ENCODE measurements at places on chromosomes 16 and 17.

- no peak for DNase-seq
These were observed 105.8 kb downstream of the SNX29 start for GRCh38 chr16:12082226-12082887.

GRCh38 chr17:30226878-30227277 lies 8.6 kb downstream of the SLC6A4 start:
- DNase-seq: no peak

- DNase-seq: no peak
These were observed 1.4 kb downstream of the MMD start for GRCh38 chr17:55420067-55420775.

GRCh38 chr16:22732959-22733358 lies 81.0 kb upstream of the HS3ST2 start:
- no peak for DNase-seq

- no peak for DNase-seq
These were observed 43.4 kb downstream of the ZNF276 start for GRCh38 chr16:89764711-89765201.

GRCh38 chr16:80611930-80612327 lies 71.1 kb downstream of the DYNLRB2 start:
- no peak for DNase-seq

- no peak for DNase-seq
These were observed 23.8 kb downstream of the SHISA9 start for GRCh38 chr16:12925026-12925800.

DNA sequence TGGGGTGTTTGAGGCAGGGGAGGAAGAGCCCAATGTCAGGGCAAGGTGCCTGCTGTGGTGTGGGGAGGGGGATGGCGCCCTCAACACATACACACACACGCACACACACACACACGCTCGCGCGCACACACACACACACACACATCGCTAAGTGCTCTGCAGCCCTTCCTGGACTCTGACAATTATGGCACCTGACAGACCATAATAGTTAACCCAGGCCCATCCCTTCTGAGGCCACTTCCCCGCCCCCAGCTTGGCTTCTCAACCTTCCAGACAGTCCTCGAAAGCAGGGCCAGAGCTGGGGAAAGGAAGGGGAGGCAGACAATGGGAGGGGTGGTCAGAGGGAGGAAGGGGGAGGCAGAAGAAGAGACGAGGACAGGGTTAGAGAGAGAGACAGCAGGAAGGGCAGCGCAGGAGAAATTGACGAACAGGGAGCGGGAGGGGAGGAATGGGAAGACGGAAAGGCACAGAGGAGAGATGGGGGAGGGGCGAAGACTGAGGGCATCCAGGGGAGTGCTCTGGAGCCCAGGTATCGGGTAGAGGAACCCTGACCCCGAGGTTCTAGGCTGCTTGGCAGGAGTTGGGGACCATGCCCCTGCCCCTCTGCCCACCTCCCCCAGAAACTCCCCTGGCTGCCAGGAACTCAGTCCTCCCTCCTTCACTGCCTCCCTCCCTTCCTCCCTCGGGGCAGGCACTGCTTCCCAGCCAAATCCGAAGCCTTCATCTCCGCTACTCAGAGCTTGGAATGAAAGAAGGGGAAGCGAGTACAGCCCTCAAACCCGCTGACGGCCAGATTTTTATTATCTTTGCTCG lies 4.0 kb downstream of the SRCIN1 start:
- no peak for DNase-seq

GRCh38 chr16:52247737-52248136 lies 299.2 kb downstream of the TOX3 start:
- no peak for DNase-seq

GRCh38 chr16:31694461-31694860 lies 166.8 kb downstream of the AHSP start:
- DNase-seq: no peak

- no peak for DNase-seq
These were observed 10.2 kb downstream of the BAHCC1 start for GRCh38 chr17:81405411-81405872.

GRCh38 chr17:17682293-17682736 lies 1.1 kb downstream of the RAI1 start:
- DNase-seq: no peak

- no peak for DNase-seq
These were observed 273.4 kb downstream of the CEP112 start for GRCh38 chr17:65918500-65918899.

DNA sequence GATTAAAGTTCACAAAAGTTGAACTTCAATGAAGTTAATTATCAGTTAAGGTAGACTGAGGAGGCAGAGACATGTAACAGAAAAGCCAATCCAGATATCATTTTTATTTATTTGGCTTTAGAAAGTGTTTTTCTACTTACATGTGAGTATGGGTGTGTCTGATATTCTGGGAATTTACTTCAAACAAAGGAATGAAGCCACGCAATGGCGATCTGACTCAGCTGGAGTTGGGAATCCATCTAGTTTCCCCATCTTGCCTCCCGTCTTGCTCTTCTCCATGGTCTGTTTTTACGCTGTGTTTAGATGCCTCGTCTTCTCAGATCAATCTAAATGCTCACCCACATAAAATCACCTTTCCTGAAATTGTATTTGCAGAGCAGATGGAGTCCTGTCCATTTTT lies 1.7 kb upstream of the KCNJ16 start:
- peak; percentile 3 for DNase-seq

GRCh38 chr17:19264268-19264667 lies 27.1 kb downstream of the EPN2 start:
- DNase-seq: no peak

- no peak for DNase-seq
These were observed 15.4 kb upstream of the HOXB9 start for GRCh38 chr17:48641541-48642058.

GRCh38 chr17:82647593-82648164 lies 565 bp downstream of the WDR45B start:
- no peak for DNase-seq

DNA sequence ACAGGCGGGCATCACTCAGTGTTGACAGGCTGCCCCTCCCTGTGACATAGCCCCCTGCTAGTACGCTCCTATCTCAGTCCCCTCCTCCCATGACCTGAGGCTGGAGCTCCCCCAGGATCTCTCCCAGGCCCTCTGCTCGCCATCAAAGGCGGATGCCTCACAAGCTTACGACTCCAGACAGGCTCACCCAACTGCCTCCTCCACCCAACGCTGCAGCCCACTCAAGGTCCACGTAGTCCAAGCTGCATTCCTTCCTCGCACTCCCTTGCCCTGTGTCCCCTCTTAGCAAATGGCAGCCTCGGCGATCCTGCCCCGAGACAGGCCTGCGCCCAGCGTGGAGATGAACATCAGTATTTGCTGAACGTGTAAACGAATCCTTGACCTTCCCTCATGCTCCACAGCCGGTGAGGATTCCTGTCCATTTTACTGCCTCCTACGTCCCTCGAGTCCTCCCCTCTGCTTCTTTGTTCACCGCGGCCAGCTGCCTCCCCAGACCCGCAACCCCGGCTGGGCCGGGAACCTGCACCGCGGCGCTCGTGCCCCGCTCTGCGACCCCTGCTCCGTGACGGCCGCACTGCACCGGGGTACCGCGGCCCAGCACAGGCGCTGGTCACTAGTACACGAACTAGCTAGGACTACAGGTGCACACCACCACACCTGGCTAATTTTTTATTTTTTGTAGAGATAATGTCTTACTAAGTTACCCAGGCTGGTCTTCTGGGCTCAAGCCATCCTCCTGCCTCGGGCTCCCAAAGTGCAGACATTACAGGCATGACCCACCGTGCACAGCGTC lies 838 bp upstream of the TMEM97 start:
- DNase-seq: no peak

DNA sequence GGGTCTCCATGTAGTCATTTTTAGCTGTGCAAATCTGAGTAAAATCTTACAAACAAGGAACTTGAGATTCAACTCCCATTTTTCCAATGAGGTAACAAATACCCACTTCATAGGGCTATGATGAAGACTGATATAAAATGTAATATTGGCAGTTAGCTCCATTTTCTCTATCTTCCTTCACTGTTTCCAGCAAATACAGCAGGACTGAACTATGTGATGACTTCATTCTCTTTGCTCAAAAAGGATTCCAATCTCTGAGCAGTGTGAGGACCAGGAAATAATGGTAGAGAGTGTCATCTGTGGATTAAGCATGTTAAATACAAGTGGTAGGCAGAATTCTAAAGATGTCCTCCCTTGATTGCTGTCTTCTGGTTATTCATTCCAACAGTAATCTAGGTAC lies 18.3 kb downstream of the RND2 start:
- DNase-seq: no peak

GRCh38 chr16:66374176-66374575 lies 7.7 kb downstream of the CDH5 start:
- no peak for DNase-seq

GRCh38 chr16:79523971-79524370 lies 76.6 kb downstream of the MAF start:
- no peak for DNase-seq

GRCh38 chr16:71927383-71927782 lies 32.1 kb downstream of the IST1 start:
- DNase-seq: peak; percentile 99

GRCh38 chr17:63369233-63369632 lies 76.9 kb downstream of the CYB561 start:
- DNase-seq: peak; percentile 59

DNA sequence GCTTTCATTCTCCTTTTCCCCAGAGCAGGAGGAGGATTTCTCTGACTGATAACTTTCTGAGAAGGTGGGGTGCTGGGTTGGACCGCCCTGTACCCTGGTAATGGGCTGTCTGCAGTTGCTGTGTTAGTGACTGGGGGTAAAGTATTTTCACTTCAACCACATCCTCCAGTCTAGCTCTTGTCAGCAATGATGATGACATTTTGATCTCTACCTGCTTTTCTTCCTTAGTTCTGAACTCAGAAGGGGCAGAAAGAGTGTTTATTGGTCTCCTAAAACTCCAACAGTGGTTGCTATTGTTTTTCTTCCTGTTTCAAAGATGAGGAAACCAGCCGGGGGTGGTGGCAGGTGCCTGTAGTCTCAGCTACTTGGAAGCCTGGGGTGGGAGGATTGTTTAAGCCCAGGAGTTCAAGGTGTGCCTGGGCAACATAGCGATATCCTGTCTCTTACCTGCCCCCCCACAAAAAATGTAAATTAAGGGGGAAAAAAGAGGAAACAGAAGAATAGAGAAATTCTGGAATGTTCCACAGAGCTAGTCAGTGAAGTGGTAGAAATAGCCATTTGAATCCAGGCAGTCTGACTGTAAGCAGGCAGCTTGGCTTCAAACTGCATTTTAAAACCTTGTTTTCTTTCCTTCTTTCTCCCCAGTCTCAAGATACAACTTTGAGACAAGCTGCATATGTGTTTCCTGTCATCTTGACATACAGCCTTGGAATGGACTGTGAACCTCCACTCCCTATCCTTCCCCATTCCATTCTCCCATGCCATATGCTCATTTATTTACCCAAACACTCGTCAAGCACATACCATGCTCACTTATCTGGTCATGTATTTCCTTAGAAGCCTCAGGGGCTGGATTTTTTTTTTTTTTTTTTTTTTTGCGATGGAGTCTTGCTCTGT lies 3.3 kb upstream of the N4BP1 start:
- no peak for DNase-seq
